Esophagus squamous epithelium (tissue), 5 donors: ENCODE measurements at places on chromosomes 4 and X.

DNA sequence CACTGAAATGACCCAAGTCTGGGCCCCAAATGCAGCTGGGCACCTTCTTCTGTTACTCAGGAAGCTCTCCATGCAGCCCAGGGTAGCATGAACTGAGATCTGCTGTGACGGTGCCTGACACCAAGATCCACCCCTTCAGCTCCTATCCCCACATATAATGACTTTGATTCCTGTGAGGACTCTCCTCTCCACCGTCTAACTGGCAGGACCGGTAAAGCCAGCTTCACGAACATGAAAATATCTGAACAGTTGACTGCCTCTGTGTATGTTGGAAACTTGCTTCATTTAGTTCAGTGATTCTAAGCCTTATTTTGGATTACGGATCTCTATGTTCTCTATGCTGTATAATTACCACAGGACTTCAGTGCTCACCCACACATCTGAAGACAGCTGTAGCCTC, 115.5 kb upstream of the TMEM150C start:
- no peak for DNase-seq

- DNase-seq = no peak
Observed at GRCh38 chr4:87499403-87500091, 29.6 kb downstream of the SPARCL1 start.

- no peak for DNase-seq
Observed at GRCh38 chrX:152573866-152574265, 63.8 kb upstream of the GABRQ start.

DNA sequence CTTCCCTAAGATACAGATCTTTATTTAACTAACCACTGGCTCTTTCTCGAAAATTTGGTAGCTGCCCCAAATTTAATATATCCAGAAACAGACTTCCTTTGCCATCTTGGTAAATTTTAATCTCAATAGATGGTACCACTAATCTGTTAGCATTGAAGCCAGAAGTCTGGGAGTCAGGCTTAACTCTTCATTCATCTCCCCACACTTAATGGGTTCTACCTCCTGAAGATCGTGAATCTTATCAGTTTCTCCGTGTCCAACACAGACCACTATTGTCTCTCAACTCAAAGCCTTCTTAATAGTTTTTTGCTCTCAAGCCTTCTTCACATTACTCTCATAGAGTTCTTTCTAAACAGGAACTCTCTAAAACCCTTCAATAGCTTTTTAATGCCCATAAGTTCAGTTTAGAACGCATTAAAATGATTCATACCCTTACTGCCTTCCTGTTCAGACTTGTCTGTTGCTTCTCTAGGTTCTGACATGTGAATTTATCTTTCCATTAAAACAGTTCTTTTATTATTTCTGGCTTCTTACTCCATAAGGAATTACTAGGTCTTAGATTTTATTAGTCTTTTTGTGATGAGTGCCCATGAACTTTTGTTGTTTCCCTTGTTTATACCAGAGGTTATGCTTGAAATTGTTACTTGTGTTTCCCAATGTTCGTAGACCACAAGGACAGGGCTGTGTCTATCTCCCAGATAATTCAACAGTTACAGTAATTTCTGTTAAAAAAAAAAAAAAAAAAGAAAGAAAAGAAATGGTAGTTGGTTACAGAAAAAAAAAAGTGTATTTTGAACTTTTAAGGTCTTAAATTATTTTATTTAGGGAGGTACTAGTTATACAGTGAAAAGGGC, 54.7 kb downstream of the SMARCAD1 start:
- no peak for DNase-seq

- DNase-seq = no peak
Observed at GRCh38 chrX:15483891-15484290, 9.2 kb downstream of the PIR start.

- no peak for DNase-seq
Observed at GRCh38 chrX:21374163-21374993, at the start of gene CNKSR2. Gene CNKSR2 (plus strand): TSS chrX:21374418. CDS start chrX:21374898, 480 bp downstream.

GRCh38 chr4:112127803-112128202, 17.5 kb upstream of the FAM241A start:
- no peak for DNase-seq

DNA sequence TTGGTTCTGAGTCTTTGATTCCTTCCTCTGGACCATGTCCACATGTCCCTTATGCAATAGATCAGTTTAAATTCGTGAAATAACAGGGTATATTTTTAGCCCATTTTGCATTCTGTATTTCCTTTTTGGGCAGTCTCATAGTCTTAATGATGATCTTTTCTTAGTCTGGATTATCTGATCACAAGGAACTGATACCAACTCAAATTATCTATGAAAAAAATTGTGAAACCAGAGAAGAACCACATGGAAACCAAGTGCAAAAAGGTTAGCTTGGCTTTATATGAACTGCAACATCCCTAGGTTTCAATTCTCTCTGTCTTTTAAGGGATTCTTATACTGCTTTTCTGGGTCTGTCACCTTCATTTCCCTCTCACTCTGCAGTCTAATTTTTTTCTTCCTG, 608.6 kb upstream of the AADAT start:
- no peak for DNase-seq

DNA sequence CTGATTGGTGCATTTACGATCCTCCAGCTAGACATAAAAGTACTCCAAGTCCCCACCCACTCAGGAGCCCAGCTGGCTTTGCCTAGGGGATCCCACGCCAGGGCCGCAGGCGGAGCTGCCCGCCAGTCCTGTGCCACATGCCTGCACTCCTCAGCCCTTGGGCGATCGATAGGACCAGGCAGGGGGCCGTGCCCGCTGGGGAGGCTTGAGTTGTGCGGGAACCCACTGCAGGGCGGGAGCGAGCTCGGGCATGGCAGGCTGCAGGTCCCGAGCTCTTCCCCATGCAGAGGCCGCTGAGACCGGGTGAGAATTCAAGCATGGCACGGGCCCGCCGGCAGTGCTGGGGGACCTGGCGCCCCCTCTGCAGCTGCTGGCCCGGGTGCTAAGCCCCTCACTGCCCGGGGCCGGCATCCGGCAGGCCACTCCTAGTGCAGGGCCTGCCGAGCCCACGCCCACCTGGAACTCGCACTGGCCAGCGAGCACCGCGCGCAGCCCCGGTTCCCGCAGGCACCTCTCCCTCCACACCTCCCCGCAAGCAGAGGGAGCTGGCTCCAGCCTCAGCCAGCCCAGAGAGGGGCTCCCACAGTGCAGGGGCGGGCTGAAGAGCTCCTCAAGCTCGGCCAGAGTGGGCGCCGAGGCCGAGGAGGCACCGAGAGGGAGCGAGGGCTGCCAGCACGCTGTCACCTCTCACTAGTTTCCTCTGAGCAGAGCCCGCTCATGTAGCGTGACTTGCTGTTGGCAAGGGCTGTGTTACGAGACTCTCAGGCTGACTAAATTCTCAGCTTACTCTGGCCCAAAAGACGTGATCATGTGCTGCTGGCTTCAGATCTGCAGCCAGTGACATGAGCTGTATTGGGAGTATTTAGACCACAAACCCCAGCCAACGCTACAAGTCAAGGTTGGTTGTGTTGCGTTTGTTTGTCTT, 87.5 kb downstream of the TRAPPC11 start:
- DNase-seq = no peak

DNA sequence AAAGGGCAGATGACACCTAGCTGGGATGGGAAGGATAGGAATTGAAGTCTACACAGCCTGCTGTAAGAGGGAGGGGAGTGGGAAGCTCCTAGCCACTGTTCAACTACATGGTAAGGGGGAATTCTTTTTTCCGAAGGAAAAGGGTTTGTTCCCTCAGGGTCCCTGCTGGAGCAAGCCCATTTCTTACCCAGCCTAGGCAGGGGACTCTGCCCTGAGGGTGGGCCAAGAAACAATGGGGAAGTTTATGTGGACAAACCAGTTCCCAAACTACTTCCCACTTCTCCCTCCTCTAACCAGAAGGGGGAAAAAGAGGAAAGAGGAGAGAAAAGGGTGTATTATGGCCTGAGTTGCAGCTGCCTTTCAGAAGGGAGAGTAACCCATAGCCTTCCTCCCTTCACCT, 13.5 kb upstream of the VSIG4 start:
- no peak for DNase-seq

DNA sequence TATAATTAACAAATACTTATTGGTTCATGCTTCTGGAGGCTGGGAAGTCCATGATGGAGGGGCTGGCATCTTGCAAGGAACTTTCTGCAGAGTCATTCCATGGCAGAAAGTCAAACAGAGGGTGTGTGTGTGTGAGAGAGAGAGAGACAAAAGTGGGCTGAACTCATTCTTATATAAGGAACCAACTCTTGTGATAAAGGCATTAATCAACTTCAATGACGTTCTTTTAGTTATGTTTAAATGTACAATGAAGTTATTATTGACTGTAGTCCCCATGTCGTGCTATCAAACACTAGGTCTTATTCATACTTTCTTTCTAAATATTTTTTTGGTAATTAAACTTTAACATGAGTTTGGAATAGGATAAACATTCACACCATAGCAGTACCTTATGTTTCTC, 1408.8 kb downstream of the STIM2 start:
- no peak for DNase-seq

DNA sequence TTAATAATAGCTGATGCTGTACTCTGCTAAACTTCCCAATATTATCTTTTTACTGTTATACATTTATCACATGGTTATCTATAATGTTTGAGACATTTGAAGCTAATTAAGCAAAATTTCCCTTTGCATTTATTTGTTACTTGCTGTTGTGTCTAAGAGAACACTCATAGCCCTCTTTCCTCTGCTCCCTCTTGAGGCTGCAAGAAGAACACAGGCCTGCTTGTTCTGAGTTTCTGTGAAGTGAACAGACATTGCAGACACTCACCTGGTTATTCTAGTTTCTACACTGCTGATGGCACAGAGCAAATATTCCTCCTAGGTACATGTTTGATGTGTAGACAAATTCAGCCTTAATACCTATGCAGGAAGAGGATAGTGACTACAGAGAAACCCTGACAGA, 367.8 kb downstream of the GASK1B start:
- no peak for DNase-seq

DNA sequence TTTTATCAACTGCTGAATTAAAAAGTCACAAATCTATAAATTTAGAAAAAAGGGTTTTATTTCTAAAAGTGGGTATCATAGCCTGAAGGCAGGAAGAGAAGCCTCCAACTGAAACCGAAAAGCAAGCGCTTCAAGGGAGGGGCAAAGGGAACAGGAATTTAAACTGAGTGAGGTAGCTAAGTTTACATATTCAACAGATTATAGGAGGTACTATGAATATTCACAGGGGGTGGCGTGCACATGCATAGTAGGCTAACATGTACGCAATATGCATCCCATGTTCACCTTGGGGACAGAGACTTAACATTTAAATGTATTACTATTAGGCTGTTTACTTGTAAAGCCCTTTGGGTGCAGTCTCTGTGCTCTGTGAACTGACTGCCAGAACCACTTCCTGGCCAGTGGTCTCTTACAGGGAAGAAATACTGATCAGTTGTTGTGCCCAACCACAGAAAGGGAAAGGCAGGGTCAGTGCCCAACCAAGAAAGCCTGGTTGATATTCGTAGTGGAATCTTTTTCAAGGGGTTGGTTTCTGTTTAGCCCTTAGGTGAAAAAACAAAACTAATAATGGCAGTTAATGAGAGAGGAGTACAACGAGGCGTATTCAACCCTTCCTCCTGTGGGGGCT, 168.7 kb upstream of the GALNTL6 start:
- no peak for DNase-seq

DNA sequence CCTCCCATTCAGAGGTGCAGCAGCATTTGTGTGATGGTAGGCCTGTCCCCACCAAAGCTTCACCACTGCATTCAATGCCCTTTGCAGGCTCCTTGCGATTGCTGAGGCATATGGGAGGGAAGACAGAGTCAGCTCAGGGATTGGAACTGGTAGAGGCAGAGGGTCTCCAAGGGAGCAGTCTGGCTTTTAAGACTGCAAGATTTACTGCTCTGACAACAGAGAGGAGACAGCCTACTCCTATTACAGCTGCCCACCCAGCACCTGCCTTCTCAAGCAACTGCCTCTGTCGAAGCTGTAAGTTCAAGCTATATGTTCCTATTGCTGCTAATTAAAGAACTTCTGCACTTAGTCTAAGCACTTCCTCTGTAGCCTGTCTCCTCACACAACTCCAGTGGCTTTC, 481.8 kb downstream of the FGF13 start:
- DNase-seq = no peak

- no peak for DNase-seq
Observed at GRCh38 chr4:11397819-11398610, 30.7 kb downstream of the HS3ST1 start.

DNA sequence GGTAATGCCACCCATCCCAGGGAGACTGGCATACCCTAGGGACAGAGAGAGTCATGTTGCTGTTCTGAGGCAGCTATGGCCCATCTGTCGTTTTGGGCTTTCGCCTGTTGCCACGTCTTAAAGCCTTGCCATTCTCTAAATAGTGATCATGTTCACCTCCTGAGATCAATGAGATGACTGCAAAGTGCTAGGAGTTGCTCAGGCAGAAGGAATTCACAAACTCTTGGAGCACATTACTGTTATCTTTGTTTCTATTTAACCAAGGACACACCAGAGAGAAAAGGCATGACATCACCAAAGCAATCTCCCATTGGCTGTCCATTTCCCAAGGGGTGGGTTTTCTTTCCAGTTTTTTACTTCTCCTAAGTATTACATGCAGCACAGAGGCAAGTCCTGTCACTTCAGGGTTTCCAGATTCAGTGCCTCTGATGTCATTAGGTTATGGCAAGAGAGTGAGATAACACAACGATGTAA, 37.1 kb upstream of the SETD7 start:
- no peak for DNase-seq

GRCh38 chr4:100644150-100644549, 126.3 kb upstream of the EMCN start:
- no peak for DNase-seq
